ENCODE measurements at places on chromosomes 13 and 19.
A peak's percentile ranks its signal among the peaks of the same experiment; 100 is the strongest.

- DNase-seq, result no peak
Measured at GRCh38 chr19:38209152-38209551, 14.9 kb downstream of the DPF1 start.

- no peak for DNase-seq
Measured at GRCh38 chr19:23393121-23393520, 2.1 kb downstream of the ZNF91 start.

DNA sequence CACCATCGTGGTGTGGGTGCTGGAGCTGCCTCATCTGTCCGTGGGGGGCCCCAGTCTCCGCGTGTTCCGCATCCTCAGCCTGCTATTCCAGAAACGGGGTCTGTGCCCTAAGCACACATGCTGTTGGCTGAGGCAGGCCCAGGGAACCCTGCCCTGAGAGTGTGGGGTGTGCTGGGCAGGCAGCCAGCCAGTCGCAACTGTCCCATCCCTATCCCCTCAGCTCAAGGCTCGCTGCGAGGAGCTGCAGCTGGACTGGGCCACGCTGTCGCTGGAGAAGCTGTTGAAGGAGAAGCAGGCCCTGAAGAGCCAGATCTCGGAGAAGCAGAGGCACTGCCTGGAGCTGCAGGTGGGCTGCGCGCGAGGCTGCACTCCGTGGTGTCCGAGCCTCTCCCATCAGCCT lies 21.9 kb downstream of the PLEKHJ1 start:
- DNase-seq, result no peak

- DNase-seq, result peak; percentile 81
Measured at GRCh38 chr19:38686530-38686888, 39.1 kb downstream of the ACTN4 start.

GRCh38 chr13:67161176-67161575 lies 69.0 kb downstream of the PCDH9 start:
- no peak for DNase-seq
